ENCODE measurements at places on chromosomes 12 and 14.

DNA sequence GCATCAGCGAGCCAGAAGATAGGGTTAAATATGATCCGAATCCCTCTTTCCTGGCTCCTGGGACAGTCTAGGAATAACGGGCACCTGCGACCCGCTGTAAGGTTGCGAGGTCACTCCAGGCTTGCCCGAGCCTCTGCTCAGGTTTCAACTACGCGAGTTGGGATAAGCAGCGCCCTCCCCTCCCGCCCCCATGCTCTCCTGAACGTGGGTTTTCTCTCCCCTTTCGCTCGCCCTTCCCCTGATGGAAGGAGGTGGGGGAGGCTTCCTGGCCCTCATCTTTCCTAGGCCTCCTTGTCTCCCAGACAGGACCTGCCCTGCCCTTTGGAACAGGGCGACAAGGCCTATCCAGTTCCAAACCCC is 753 bp upstream of the ATP5MC2 start:
- no peak for DNase-seq

DNA sequence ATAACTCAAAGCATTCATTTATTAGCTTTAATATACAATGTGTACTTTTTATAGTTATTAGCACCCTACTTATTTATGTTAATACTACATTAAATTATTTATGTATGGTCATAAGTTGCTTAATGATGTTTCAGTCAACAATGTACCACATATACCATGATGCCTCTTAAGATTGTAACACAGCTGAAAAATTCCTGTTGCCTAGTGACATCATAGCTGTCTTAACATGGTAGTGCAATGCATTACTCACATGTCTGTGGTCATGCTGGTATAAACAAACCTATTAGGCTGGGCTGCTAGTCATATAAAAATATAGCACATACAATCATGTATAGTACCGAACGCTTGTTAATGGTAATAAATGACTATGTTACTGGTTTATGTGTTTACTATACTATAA is 120.4 kb downstream of the ANO6 start:
- DNase-seq = no peak

DNA sequence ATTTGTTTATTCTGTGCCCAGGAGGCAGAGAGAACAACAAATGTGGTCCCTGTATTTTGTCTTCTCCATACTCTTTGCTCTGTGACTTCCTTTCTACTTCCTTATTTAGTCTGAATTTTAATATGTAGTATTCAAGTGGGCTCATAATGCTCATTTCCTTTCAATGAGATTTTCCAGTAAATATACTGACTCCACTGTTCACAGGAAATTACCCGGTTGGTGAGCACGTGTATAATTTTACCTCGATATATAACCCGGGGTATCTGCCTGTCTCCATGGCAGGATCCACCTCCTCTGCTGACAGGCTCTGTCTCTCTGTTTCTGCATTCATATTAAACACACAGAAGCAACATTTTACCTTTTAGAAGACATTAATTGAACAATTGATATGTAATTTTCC is 166.0 kb downstream of the SLC38A4 start:
- DNase-seq = peak; percentile 18

GRCh38 chr12:49277466-49277865 is 12.6 kb downstream of the TUBA1C start:
- no peak for DNase-seq

GRCh38 chr12:121282072-121282742 is 14.3 kb downstream of the CAMKK2 start:
- DNase-seq = no peak

DNA sequence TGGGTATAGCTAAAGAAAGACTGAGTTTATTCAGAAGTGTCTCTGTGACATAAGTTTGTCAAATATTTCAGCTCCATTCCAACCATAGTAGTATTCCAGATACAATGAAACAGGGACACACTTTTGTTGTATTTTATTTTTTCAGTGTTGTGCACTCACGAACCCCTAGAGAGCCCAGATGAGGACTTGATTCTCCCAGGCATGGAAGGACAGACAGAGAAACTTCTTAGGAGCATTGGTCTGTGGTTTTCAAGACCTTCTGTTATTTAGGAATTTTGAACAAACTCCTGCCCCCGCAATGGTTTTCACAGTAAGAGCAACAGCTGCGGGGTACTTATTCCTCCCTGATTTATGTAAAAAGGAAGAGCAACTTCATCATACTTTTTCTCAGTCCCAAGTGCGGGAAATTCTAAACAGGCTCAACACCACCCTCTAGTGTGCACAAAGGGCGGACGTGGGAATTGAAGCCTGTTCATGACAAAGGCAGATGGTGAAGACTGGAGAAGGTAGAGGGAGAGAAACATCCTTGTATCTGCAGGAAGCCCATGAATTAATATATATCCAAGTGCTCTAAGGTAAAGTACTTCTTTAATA is 147.6 kb downstream of the PAH start:
- peak; percentile 2 for DNase-seq

- no peak for DNase-seq
Observed at GRCh38 chr12:101327051-101327450, 47.1 kb downstream of the UTP20 start.

DNA sequence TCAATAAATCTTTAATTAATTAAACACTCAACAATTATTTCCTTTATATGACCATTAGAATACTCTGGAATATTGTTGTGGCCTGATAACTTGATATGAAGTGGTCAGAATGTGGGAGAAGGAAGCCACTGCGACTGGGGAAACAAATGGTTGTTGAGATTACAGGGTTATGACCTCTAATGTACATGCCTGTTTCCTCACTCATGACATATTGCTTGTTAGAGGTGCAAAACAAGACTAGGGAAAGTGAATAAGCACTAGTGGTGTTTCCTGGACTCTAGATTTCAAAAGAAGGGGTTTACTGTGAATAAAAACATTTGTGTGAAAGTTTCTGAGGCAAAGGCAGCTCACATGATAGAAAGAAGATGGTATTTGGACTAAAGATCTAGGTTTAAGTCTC is 53.3 kb downstream of the STAB2 start:
- no peak for DNase-seq

DNA sequence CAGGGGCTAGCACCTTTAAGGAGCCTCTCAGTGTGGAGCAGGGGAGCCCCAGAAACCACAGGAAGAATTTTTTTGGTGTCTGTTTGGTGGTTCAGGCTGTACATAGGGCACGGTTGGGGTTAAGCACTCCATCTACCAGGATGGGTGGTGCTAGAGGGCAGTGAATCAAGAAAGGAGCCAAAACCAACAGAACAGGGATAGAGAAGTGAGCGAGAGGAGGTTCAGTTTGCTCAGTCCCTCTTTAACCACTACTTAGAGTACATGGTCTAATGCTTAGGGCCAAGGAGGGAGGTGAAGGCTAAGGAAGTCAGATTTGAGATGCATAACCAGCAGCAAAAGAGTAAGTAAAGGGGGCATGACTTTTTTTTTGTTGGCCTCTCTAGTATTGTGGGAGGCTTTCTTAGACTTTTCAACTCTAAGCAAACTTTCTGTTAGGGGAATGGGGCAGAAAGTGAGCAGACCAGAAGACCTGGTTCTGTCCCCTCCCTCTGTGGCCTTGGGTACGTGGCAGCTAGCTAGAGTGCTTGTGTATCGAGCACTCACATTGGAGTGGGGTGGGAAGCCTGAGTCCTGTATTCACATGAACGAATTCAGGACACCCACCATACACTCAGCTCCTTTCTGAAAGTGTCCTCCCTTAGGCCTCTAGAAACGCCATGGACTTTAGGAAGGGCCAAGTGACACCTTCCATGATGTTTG is 6.6 kb upstream of the NPFF start:
- no peak for DNase-seq

GRCh38 chr14:90379106-90379505 is 17.7 kb upstream of the CALM1 start:
- DNase-seq = no peak

GRCh38 chr14:77372304-77372841 is 4.5 kb downstream of the TMED8 start:
- DNase-seq = no peak

DNA sequence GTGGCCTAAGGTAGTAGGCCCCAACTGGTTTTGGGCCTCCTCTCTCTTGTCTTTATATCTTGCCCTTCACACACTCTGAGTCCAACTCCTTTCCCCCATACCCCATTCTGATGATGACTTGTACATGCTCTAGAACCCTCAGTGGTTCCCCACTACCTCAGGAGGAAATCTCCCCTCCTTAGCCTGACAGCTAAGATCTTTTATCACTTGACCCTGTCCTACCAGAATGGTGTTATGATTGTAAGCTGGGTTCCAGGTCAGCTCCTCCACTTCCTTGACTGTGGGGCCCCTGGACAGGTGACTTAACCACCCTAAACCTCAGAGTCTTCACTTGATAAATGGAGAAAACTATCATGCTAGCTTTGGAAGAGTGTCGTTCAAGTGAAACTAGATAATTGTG is 9.4 kb upstream of the MYL2 start:
- no peak for DNase-seq

DNA sequence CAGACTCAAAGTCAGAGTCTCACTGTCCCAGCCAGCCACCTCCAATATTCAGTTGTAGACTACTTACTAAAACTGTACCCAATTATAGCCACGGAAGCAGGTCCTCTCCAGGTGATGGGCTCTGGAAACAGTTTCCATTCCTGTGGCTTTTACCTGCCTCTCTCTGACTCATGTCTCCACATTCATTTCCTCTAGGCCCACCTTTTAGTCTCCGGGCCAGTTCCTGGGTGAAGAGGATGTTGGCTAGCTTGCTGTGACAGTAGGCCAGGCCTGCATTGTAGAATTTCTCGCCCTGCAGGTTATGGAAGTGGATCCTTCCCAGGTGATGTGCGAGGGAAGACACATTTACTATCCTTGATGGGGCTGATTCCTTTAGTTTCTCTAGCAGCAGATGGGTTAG is 5.6 kb downstream of the RDH11 start:
- no peak for DNase-seq

DNA sequence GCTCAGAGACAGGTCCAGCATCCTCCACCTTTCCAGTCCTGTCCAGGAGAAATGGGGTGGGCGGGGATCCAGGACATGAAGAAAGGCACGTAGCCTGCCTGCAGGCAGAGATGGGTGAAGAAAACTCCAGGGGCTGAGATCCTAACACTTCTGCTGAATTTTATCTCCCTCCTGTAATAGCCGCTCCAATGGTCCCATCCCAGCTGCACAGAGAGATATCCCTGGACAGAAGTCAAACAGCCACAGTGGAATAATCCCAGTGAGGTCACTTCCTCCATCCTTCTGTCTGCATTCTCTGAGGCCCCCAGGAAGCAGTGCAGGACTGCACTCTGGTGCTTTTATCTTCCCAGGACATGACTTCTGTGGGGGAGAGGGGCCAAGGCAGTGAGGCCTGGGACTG is 26.3 kb downstream of the KRT18 start:
- no peak for DNase-seq

GRCh38 chr14:26870722-26871617 is 273.1 kb upstream of the NOVA1 start:
- no peak for DNase-seq

GRCh38 chr12:97118796-97119375 is 211.8 kb downstream of the NEDD1 start:
- no peak for DNase-seq

GRCh38 chr14:68373847-68374444 is 418.9 kb downstream of the ZFP36L1 start:
- DNase-seq = no peak

DNA sequence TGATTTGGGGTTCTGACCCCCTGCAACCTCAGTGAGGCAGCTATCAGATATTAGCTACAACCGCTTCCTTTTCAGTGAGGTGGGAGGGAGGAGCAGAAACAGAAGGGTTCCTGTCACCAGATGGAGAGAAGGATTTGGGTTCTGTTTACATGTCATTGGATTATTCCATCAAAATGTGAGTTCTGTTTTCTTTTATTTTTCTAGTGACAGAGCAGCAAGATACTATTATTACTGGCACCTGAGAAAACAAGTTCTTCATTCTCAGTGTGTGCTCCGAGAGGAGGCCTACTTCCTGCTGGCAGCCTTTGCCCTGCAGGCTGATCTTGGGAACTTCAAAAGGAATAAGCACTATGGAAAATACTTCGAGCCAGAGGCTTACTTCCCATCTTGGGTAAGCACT is 52.8 kb downstream of the FRMD6 start:
- DNase-seq = no peak

- no peak for DNase-seq
Observed at GRCh38 chr12:15146585-15146984, 74.6 kb downstream of the RERG start.

GRCh38 chr14:32121948-32122347 is 44.8 kb downstream of the ARHGAP5 start:
- DNase-seq = no peak

- no peak for DNase-seq
Observed at GRCh38 chr12:125125271-125125670, 60.0 kb downstream of the AACS start.

GRCh38 chr14:99675382-99675835 is 8.7 kb upstream of the CYP46A1 start:
- DNase-seq = no peak

- DNase-seq = no peak
Observed at GRCh38 chr14:105039458-105040205, 18.7 kb upstream of the CDCA4 start.

- DNase-seq = no peak
Observed at GRCh38 chr14:23663127-23663526, 27.0 kb downstream of the DHRS2 start.

GRCh38 chr12:25319233-25319984 is 68.7 kb upstream of the KRAS start:
- DNase-seq = no peak

- peak; percentile 71 for DNase-seq
Observed at GRCh38 chr14:21917699-21918436, 244.2 kb upstream of the OR4E1 start.

GRCh38 chr12:48022676-48023385 is 18.6 kb upstream of the COL2A1 start:
- no peak for DNase-seq

DNA sequence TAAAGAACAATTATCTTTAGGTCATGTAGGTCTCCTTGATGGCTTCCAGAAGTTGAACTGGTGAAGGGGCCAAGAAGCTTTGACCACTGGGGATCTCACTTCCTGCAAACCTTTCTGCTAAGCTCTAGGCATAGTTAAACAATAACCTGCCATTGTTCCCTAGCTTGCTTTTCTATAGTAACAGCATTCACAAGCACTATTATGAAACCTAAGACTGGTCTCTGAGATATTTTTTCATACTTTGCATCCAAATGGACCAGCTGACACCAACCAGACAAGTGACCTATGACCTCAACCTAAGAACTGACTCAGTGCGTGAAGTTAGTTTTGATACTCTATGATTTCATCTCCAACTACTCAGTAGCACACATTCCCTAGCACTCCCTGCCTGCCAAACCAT is 129.1 kb downstream of the PTPRB start:
- DNase-seq = no peak

- no peak for DNase-seq
Observed at GRCh38 chr12:51415931-51416330, 8.7 kb upstream of the SLC4A8 start.
